ENCODE measurements at places on chromosomes 5 and 9.

- DNase-seq: no peak
Observed at GRCh38 chr9:70318002-70318401, 59.2 kb downstream of the SMC5 start.

- DNase-seq: no peak
Observed at GRCh38 chr5:111914966-111915636, 158.1 kb upstream of the NREP start.

- DNase-seq: no peak
Observed at GRCh38 chr5:1765880-1766235, 33.8 kb downstream of the MRPL36 start.

DNA sequence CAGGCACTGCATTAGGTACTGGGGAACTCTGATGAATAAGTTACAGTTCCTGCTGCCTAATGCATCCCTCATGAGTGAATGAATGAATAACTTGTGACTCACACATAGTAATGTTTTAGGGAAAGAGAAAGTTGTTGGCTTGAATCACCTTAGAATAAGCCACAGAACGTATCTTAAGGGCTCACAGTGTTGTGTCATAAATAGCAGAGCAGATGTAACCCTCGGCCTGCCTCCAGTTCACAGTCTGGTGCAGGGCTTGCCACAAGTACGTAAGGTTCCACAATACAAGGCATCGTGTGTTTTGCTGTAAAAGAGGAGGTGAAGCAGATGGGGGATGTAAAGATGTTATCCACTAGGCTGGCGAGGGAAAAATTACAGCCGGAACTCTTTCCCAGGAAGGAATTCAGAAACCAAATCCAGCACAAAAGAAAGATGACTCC is 218.7 kb downstream of the TRPM3 start:
- DNase-seq: peak; percentile 99

- DNase-seq: no peak
Observed at GRCh38 chr5:30846171-30846570, 347.3 kb upstream of the CDH6 start.

DNA sequence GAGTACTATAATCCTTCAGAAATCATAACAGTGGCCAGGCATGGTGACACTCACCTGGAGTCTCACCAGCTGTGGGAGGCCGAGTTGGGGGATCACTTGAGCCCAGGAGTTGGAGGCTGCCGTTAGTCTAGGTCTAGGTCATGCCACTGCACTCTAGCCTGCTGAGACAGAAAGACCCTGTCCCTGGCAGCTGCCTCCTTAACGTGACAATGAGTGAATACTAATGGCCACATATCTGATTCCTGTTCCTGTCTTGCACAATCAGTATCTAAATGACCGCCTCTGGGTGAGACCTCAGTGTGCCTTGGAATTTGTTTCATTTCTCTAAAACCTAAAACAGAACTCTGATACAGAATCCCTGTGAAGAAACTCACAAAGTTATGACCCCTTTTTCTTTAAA is 131.0 kb upstream of the DAB2 start:
- no peak for DNase-seq

DNA sequence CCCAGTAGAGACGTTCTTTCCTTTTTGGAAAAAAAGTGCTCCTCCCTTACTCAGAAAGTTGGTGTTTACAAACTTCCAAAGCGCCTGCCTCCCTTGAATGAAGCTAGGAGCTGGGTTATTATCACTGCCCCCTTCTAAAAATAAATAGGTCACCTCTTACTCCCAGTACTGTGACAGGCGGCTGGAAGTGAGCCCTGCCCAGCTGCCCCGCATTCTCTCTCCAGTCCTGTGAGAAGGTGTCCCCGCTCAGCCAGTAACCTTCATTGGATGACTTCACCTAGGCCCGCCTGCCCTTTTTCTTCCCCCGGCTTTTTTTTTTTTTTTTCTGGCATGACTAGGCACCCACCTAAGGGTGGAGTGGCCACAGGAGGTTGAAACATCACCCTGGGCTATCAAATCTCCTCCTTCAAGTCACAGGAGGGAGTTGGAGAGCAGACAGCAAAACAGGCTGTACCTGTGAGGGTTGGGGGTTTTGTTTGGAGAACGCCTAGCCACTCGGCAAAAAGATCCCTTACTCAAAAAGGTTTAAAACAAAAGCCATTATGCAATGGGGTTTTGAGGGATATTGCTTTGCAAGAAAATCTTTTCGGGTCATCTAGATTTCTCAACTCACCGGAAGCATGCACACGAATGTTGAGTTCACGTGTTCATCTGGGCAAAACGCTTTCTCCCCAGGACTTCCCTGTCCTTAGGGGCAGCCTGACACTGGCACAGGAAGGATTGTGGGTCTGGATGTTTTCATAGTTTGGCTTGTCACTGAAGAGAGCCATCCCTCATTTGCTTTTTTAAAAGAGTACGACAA is 43.3 kb upstream of the ZNF622 start:
- peak; percentile 20 for DNase-seq

DNA sequence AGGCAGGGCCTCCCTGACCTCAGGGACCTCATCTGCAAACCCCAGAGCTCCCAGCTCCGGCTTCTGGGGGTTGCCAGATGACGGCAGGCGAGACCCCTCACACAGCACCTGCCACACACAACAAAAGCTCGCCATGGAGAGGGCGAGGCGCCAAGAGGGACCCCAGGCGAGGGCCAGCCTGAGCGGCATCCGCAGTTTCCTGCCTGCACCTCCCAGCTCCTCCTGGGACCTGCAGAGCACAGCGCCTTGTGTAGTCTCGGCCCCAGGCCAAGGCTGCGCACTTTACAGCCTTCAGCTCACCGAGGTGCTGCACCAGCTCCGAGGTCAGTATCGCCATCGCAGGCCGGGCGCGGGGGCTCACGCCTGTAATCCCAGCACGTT is 82.4 kb upstream of the ADAMTS2 start:
- no peak for DNase-seq

GRCh38 chr5:129652349-129653056 is 95.4 kb upstream of the MINAR2 start:
- DNase-seq: no peak

GRCh38 chr9:114180696-114181606 is 25.6 kb downstream of the COL27A1 start:
- peak; percentile 41 for DNase-seq

DNA sequence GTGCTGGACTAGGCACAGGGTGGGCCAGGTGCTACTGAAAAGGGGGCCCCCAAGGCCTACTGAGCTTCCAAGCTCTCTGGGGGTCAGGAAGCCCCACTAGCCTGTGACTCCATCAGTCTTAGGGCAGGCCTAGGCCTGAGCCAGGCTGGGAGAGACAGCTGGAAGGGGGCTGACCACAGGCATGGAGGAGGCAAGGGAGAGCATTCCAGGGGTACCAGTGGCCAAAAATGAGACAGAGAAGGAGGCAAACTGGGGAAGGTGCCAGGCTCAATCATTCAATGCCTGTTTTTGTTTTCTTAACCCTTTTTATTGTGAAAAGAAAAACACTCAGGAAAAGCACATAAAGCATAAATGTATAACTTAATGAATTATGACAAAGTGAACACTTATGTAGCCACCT is 26.2 kb upstream of the TCF7 start:
- DNase-seq: peak; percentile 78

DNA sequence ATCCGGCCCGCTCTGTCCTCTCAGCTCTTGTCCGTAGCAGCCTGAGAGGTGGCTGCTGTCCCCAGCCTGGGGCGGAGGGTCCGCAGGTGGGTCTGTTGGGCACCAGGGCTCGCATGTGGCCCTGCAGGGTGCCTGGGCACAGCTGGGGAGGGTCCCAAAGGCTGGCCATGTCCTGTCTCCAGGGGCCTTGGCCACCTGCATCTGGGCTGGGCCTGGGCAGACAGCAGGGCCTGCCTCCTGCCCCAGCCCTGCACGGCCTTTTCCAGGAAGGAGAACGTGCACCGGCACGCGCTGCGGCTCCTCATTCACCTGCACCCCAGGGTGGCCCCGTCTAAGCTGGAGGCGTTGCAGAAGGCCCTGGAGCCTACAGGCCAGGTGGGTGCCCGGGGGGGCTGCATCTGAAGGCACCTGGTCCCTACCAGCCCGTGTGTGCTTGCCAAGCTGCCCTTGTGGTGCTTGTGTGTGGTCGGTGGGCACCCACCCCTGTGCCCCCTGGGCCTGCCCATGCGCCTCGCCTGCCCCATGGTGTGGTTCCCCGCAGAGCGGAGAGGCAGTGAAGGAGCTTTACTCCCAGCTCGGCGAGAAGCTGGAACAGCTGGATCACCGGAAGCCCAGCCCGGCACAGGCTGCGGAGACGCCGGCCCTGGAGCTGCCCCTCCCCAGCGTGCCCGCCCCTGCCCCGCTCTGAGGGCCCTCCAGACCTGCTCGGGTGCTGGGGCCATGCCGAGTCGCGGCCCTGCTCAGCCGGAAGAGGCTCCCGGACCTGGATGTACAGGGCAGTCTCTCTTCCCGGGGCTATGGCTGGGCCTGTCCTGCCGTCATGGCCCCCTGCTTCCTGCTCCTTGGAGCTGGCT is 5.1 kb upstream of the TOR4A start:
- no peak for DNase-seq
